ENCODE measurements at places on chromosomes 4 and X.

DNA sequence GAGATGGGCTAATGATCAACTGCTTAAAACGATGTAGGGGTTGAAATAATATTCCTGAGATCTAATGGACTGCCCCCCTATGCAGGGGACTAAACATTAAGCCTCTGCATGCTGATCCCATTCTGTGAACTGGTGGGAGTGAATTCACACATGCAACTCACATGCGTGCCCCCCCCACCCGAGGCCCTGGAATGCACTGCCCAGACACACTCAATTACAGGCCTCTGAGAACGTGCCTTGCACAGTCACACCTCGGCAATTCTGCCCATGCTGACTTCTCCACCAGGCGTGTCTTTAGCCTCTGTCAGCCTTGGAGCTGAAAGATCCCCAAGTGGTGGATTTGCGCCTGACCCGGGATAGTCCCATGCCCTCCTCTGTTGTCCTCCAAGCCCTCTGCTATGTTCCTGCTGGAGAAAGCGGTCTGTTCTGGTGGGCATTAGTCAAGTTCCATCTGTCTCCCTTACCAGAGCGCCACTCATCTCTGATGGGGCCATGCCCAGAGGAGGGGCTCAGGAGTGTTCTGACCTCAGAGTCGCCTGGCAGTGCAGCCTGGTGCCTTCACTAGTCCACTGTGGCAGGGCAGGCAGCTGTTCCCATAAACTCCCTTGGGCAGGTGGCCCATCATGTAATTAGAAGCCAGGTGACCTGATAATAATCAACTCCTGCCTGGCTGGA lies 86.5 kb downstream of the DRD5 start:
- DNase-seq, result no peak

DNA sequence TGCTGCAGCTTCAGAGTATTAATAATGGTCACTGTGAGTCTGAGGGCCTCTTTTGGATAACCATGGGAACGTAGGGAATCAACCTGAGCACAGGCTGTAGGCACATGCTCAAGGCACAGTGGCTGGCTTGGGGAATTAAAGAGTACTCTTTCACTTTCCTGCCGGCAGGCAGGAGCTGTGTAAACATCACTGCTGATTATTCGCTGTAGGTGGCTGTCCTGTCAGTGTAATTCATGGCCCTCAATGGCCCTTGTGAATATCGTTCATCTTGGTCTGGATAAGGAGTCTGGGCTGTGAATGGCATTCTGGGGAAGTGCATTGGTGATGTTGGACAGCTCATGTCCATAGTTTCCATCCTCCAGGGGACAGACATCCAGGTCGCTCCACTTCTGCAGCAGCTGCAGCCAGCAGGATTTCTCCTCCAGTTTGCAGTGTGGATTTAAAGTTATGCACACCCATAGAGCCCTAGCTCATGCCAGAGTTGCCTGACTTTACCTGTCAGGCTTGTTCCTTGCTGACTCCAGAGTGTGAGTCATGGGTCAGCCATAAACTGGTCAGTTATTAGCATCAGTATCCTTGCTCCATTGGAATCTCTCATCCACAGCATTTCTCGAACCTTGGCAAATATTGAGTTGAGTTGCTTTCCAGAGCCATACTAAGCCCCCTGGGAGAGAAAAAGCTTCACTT lies 43.0 kb downstream of the C4orf33 start:
- no peak for DNase-seq

- no peak for DNase-seq
Measured at GRCh38 chr4:52813546-52813945, 48.6 kb upstream of the RASL11B start.

- DNase-seq, result peak; percentile 6
Measured at GRCh38 chrX:130799393-130799792, 103.6 kb downstream of the ENOX2 start.

All from HS-5 (cell line).